ENCODE measurements at places on chromosomes 1 and 21. TPM values are rescaled to one million over a fixed set of nuclear protein-coding genes. Genes with fewer than 3 reads are reported as not detected.

Gene FCRL1
- not detected for total RNA-seq

Gene CDC20
- 244 TPM for total RNA-seq

Gene CYP4X1
- total RNA-seq, result 3.6 TPM

Gene LHX8
- 0.27 TPM for total RNA-seq

Gene CHODL
- total RNA-seq, result 1.6 TPM

GRCh38 chr1:150748878-150749719 is 16.5 kb downstream of the CTSS start:
- no peaks in the 10 kb centered on the region for H3K4me1 ChIP-seq
- no peak for DNase-seq
- H3K36me3 ChIP-seq, result no peaks in the 10 kb centered on the region

DNA sequence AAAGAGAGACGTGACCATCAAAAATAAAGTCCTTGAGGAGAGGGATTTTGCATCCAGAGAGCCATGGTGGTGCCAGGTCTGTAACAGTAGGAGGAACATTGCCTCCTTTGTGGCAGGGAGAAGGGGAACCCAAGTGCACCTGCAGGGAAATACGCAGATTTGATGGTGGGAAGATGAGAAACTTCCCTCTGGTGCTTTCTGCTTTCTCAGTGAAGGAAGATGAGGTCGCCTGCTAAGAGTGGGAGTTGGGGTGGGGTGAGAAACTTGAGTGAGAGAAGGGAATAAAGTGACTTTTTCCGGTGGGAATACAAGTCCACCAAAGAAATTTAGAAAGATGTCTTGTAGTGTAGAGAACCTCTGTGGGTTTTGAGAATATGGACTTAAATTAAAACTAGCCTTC is 9.1 kb downstream of the PLA2G4A start:
- H3K36me3 ChIP-seq, result no peaks in the 10 kb centered on the region
- H3K27ac ChIP-seq, result no peak overlapping the region
- no peaks in the 10 kb centered on the region for H3K27me3 ChIP-seq

DNA sequence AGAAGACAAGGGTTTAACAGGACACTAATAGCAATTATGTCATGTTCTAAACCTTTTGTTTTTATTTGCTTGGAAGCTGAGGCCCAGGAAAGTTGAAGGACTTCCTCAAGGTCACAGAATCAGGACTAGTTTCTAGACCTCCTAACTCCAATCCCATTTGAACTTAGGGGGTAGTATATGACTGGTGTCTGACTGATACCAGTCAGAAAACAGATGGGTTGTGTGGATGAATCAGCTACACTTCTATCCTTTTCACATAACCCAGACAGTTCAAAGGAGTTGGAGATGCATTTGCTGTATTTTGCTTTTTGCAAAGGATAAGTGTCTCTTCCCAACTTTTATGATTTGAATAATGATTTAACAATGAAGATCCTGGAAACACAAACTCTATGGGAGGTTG is 322.5 kb downstream of the HLX start:
- H3K4me3 ChIP-seq, result no peak overlapping the region
- DNase-seq, result no peak
- H3K4me1 ChIP-seq, result no peaks in the 10 kb centered on the region
- no peaks in the 10 kb centered on the region for H3K27me3 ChIP-seq

DNA sequence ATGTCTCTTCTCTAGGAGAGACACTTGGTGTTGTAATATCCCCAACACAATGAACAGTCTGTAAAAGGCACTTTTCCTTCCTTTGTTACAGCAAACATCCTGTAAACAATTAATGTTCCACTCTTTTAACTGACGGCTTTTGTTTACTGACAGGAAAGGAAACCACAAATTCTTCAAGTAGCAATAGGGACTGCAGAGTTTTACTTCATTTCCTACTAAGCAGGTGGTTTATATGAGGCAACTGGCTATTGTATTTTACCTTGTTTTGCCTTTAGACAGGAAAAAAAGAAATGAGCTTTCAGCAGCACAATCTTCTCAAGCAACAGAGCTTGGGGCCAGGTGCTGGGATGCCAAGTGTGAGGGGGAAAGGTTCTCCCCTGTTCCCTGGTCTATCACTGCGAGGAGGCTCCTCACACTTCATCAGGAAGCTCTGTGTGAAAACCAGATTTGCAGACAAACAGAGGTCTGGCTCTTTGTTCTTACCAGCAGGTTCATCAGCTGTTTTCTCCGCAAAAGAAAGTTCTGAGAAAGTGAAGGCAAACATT is 51.2 kb downstream of the SIPA1L2 start:
- DNase-seq, result no peak
- peak overlapping the region; percentile 45 for H3K27ac ChIP-seq
- no peaks in the 10 kb centered on the region for H3K36me3 ChIP-seq
- peaks cover 49% of the 10 kb centered on the region for H3K4me1 ChIP-seq
- no peaks in the 10 kb centered on the region for H3K27me3 ChIP-seq

DNA sequence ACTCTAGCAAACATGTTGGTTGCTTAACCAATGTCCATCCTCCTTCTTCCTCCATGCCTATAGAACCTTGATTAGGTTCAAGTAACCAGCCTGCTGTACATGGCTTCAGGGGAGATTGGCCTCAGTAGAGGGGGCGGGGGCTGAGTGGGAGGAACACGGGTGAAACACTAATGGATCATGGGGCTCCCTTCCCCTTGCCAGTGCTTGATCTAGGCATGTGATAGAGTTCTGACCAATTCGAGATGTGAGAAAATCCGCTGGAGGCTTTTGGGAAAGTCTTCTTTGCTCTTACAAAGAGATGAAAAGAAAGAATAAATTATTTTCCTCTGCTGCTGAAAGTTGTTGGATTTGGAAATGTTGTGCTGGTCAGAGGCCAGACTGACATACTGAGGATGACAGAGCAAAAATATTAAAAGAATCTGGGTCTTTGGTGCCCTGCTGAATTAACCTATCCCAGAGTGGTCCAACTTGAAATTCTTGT is 5.2 kb upstream of the OTUD7B start:
- no peaks in the 10 kb centered on the region for H3K27me3 ChIP-seq
- peaks cover 7% of the 10 kb centered on the region for H3K4me1 ChIP-seq
- H3K4me3 ChIP-seq, result no peak overlapping the region

GRCh38 chr1:966704-967300 is 520 bp downstream of the PLEKHN1 start:
- no peaks in the 10 kb centered on the region for H3K4me1 ChIP-seq
- DNase-seq, result peak; percentile 77

DNA sequence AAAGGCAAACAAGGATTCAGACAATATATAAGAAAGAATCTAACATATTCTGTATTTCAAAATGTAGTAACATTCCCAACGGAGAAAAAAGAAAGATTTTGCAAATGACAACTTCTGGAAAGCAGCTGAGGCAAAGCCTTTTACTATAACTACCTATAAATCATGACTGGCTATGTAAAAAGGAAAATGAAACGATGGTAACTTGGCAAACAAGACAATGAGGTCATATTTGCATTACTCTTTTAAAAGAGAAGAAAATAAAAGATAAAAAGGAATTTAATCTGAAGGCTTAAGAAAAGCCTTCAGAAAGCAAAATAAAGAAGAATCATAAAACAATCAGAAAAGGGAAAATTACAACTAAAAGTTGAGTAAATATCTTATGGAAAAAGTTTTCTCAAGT is 25.1 kb upstream of the ASPM start:
- no peak overlapping the region for H3K4me3 ChIP-seq
- no peak overlapping the region for H3K27ac ChIP-seq
- no peaks in the 10 kb centered on the region for H3K27me3 ChIP-seq
- no peaks in the 10 kb centered on the region for H3K4me1 ChIP-seq
- no peaks in the 10 kb centered on the region for H3K36me3 ChIP-seq
- DNase-seq, result no peak

GRCh38 chr1:21647431-21648351 is 21.5 kb downstream of the RAP1GAP start:
- no peaks in the 10 kb centered on the region for H3K36me3 ChIP-seq
- H3K27me3 ChIP-seq, result peaks cover 7% of the 10 kb centered on the region
- no peak overlapping the region for H3K27ac ChIP-seq
- no peaks in the 10 kb centered on the region for H3K4me1 ChIP-seq
- H3K4me3 ChIP-seq, result no peak overlapping the region

- H3K27ac ChIP-seq, result no peak overlapping the region
- no peaks in the 10 kb centered on the region for H3K36me3 ChIP-seq
- H3K27me3 ChIP-seq, result no peaks in the 10 kb centered on the region
- DNase-seq, result no peak
- no peaks in the 10 kb centered on the region for H3K4me1 ChIP-seq
Measured at GRCh38 chr1:84352298-84353106, 45.8 kb upstream of the DNASE2B start.

GRCh38 chr1:198563583-198563982 is 23.1 kb upstream of the ATP6V1G3 start:
- H3K4me1 ChIP-seq, result no peaks in the 10 kb centered on the region
- peak; percentile 29 for DNase-seq
- H3K4me3 ChIP-seq, result no peak overlapping the region

DNA sequence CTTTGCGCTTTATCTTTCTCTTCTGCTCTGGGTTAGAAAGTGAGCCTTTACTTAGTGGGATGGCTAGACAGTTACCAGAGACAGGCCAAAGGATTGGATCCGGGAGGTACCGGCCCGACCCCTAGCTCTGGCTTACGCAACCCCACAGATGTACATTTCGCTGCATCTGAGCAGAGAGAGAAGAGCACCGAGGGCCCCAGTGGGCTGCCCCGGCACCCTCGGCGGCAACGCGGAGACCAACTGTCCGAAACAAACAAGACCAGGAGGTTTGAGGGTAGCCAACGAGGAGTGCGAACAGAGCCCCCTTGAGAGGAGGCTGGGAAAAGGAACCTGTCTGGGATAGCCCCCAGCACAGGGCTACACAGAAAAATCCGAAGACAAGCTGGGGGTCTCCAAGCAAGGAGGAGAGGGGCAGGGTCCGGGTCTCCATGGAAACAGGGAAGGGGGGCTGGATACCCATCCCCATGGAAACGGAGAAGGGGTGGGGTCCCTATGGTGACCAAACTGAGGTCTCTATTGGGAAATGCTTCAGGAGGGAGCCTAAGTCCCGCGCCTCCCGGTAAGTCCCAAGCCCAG is 373 bp downstream of the MTF1 start:
- H3K4me1 ChIP-seq, result peaks cover 9% of the 10 kb centered on the region
- peaks cover 12% of the 10 kb centered on the region for H3K36me3 ChIP-seq
- no peaks in the 10 kb centered on the region for H3K27me3 ChIP-seq
- H3K27ac ChIP-seq, result no peak overlapping the region
- DNase-seq, result no peak

- no peak for DNase-seq
- peaks cover 32% of the 10 kb centered on the region for H3K4me1 ChIP-seq
- no peak overlapping the region for H3K4me3 ChIP-seq
- H3K27ac ChIP-seq, result no peak overlapping the region
- peaks cover 19% of the 10 kb centered on the region for H3K27me3 ChIP-seq
- H3K36me3 ChIP-seq, result no peaks in the 10 kb centered on the region
Measured at GRCh38 chr1:204149107-204149506, 2.7 kb downstream of the ETNK2 start.

DNA sequence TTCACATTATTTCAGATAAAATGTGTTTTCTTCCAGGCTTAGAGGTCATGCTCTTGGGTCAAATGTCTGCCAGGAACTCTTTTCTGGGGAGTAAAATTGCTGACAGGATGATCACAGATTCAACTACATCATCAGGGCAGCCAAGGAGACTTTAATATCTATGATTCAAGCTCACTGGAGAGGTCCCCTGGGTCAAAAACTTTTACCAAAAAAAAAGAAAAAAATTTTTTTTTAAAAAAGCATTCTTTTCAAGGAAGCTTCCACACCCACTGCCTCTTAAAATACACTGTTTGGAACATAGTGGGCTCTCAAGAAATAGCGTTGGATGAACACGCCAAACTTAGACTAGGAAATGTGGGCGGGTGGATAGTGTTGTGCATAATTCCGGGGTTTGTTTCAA is 81.3 kb downstream of the TIAM1 start:
- no peaks in the 10 kb centered on the region for H3K27me3 ChIP-seq
- no peak overlapping the region for H3K27ac ChIP-seq
- no peak for DNase-seq
- no peaks in the 10 kb centered on the region for H3K36me3 ChIP-seq

DNA sequence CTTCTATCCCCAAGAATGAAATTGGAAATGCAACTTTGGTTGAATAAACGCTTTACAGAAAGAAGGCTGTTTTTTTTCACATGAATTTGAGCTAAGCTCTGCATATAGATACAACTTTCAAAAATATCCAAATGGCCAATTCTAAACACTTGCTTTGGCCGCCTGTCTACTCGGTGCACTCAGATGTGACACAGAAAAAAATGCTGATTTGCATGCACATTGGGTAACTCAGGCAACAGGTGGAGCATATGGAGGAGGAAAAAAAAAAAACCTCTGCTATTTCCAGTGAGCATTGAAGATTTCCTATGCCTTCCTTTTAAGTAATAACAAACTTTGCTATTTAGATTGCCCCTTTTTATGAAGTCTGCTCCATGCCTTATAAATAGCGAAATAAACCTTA is 262.5 kb downstream of the GRIK1 start:
- no peak overlapping the region for H3K4me3 ChIP-seq
- no peak for DNase-seq
- no peak overlapping the region for H3K27ac ChIP-seq
- H3K36me3 ChIP-seq, result no peaks in the 10 kb centered on the region
- H3K27me3 ChIP-seq, result no peaks in the 10 kb centered on the region

DNA sequence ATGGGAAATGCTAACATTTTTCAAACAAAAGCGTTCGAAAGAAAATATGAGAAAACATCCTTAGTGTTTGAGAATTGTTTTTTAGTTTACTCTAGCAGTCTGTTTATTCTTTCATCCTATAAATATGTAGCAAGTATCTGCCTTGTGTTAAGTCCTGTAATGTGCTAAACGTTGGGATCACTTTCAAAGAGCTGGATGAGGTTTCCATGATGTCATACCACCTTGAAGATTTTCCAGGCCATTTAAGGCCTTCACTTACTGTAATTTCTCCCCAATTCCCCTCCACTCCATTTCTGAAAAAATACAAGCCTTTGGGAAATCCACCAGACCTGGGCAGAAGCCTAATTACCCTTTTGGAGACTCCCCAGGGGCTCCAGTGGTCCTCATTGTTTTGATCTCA is 24.2 kb upstream of the CTBS start:
- peaks cover 3% of the 10 kb centered on the region for H3K4me1 ChIP-seq
- no peak overlapping the region for H3K4me3 ChIP-seq
- no peaks in the 10 kb centered on the region for H3K36me3 ChIP-seq
- no peak overlapping the region for H3K27ac ChIP-seq
- DNase-seq, result no peak

DNA sequence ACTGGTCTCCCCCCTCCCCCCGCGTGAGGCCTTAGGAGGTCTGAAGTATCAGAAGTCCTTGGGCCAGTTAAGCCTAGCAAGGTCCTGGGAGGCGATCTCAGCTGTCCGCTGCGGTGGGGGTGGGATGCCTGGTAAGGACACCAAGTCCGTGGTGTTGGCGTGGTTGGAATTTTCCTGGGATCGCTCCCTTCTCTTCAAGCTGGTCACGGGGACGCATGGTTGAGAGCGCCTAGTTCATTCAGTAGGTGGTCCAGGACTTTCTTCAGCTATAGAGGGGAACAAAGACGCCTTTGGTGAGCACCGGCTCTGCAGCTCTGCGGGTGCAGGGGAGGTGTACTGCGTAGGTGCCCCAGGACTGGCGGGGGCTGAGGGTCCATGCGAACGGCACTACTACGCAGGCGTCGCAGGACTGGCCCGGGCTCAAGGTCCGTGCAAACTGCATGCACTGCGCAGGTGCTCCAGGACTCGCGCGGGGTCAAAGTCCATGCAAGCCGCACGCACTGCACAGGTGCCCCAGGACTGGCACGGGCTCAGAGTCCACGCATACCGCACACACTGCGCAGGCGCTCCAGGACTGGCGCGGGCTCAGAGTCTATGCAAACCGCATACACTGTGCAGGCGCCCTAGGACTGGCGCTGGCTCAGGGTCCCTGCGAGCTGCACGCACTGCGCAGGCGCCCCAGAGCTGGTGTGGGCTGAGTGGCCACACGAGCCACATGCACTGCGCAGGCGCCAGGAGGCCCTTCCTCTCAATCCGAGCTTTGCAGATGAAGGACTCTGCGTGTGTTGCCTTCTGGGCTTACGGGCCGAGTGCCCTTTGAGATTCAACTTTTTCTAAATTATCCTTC is 36.6 kb upstream of the HMGN1 start:
- DNase-seq, result no peak
- H3K4me3 ChIP-seq, result no peak overlapping the region
- peaks cover 13% of the 10 kb centered on the region for H3K4me1 ChIP-seq
- no peak overlapping the region for H3K27ac ChIP-seq

Data from GM23338 (cell line).